HuH-7 (cell line): ENCODE measurements at places on chromosomes 2 and 18.

DNA sequence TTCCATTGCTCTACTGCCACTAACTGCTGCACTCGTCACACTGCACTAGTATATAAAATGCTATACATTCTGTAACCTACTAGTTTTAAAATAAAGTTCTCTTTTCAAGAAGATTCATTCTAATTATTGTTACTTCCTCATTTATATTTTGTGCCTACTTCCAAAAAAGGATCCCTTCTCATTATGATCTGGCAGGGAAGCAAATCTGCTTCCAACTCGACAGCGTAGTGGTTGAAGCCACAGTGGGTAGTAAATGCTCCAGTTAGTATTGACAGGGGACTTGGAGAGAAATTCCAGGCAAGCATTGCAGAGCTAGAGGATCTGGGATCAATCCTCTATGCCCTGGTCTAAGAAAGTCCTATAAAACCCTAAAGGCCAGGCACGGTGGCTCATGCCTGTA, 53.3 kb upstream of the AP1S3 start:
- DNase-seq = no peak

DNA sequence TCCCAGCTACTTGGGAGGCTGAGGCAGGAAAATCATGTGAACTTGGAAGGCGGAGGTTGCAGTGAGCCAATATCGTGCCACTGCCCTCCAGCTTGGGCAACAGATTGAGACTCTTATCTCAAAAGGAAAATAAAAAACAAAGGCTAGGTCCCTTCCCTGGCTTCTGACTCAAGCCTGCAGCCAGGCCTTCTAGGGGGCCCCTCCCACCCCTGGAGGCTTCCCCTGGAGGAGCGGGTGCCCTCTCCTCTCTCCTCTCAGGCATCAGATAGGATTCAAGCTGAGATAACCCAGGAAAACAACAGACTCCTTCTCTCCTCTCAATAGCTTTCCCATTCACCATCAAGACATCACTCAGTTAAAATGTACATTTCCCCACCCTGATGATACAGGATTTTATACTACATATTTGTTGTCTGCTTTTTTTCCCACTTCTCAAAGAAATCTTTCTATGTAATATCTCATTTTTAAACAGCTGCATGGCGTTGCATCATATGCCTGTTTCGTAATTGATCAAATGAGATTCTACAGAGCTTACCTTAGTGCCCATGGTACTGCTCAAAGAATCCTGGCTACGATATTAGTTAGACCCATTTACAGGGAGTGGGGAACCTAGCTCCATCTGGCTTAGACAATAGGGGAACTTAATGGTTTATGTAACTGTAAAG, 20.6 kb upstream of the C2orf72 start:
- no peak for DNase-seq

- DNase-seq = no peak
Measured at GRCh38 chr2:29215073-29215472, 99.9 kb downstream of the CLIP4 start.

GRCh38 chr2:18626958-18627650, 37.7 kb upstream of the NT5C1B start:
- DNase-seq = no peak

GRCh38 chr18:40863801-40864200, 1091.2 kb upstream of the PIK3C3 start:
- DNase-seq = no peak

- no peak for DNase-seq
Measured at GRCh38 chr2:9021563-9022211, 18.2 kb upstream of the MBOAT2 start.

- no peak for DNase-seq
Measured at GRCh38 chr18:24762511-24762910, 302.1 kb downstream of the HRH4 start.

- DNase-seq = no peak
Measured at GRCh38 chr2:30434708-30435107, 12.3 kb upstream of the LCLAT1 start.

GRCh38 chr18:49663899-49664890, 102.3 kb downstream of the LIPG start:
- DNase-seq = no peak

- DNase-seq = no peak
Measured at GRCh38 chr2:176678571-176678970, 409.3 kb downstream of the MTX2 start.

- DNase-seq = no peak
Measured at GRCh38 chr2:129801575-129801974, 177.9 kb upstream of the RAB6C start.

DNA sequence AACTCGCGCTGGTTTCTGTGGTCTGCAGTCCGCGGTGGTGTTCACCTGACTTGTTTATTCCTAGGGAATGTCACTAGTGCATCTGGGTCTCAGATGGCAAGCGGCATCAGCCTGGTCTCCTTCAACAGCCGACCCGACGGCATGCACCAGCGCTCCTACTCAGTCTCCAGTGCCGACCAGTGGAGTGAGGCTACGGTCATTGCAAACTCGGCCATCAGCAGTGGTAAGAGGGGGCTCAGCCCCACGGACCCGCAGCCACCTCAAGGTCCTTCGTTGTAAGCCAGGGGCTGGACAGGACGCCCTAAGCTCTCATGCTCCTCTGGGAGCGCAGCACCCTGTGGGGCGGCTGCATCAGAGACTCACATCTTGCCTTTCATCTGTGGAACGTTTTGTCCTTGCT, 237.5 kb downstream of the GBX2 start:
- no peak for DNase-seq

- DNase-seq = peak; percentile 48
Measured at GRCh38 chr2:29920130-29920577, 1.2 kb downstream of the ALK start.

- DNase-seq = no peak
Measured at GRCh38 chr2:3001615-3002560, 375.7 kb downstream of the EIPR1 start.

DNA sequence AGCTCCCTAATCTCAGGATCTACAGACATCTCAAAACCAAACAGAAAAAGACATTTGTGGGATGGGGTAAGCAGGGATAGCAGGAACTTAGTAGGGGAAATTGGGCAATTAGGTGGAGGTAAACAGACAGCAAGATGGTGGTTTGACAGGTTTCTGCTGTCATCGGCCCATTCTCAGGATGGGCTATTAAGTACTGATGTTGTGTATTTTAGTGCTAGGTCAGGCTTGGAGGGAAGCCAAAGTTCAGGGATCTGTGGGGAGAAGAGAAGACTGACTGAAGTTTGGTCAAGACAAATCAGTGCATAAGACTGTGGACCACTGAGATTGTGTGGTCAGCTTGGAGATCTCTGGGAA, 96.8 kb upstream of the THUMPD2 start:
- DNase-seq = no peak

- DNase-seq = no peak
Measured at GRCh38 chr2:113979191-113980128, 89.6 kb downstream of the ACTR3 start.

DNA sequence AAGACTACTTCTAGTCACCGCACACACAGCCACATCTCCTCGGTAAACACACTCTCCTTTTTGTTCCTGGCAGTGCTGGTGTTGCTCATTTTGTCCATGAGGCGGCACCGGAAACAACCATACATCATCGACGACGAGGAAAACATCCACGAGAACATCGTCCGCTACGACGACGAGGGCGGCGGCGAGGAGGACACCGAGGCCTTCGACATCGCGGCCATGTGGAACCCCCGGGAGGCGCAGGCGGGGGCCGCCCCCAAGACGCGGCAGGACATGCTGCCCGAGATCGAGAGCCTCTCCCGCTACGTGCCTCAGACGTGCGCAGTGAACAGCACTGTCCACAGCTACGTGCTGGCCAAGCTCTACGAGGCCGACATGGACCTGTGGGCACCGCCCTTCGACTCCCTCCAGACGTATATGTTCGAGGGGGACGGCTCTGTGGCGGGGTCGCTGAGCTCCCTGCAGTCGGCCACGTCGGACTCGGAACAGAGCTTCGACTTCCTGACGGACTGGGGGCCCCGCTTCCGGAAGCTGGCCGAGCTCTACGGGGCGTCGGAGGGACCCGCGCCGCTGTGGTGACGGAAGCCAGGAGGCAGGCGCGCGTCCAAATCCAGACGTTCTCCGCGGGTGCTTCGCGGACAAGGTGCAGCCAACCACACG, 221.0 kb downstream of the CDH20 start:
- DNase-seq = no peak

GRCh38 chr2:145199042-145199441, 679.1 kb upstream of the ZEB2 start:
- DNase-seq = no peak

DNA sequence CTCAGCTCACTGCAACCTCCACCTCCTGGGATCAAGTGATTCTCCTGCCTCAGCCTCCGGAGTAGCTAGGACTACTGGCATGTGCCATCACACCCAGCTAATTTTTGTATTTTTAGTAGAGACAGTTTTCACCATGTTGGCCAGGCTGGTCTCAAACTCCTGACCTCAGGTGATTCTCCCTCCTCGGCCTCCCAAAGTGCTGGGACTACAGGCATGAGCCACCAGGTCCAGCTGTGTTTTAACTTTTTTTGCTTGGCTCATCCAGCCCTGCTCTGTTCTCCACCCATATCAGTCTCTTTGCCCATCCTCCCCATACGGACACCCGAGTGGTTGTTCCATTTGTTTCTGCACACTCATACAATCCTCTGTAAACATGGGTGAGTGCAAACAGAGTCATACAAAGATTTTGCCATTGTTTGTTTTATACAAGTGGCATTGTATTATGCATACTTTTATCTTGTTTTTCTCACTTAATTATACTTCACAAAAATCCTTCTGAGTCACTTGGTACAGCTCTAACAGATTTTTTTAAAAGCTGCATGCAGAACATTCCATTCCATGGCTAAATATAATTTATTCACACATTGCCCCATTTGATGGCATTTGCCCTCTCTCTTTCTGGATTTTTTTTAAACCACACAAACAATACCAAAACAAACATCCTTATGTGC, 5.3 kb downstream of the APOB start:
- no peak for DNase-seq

DNA sequence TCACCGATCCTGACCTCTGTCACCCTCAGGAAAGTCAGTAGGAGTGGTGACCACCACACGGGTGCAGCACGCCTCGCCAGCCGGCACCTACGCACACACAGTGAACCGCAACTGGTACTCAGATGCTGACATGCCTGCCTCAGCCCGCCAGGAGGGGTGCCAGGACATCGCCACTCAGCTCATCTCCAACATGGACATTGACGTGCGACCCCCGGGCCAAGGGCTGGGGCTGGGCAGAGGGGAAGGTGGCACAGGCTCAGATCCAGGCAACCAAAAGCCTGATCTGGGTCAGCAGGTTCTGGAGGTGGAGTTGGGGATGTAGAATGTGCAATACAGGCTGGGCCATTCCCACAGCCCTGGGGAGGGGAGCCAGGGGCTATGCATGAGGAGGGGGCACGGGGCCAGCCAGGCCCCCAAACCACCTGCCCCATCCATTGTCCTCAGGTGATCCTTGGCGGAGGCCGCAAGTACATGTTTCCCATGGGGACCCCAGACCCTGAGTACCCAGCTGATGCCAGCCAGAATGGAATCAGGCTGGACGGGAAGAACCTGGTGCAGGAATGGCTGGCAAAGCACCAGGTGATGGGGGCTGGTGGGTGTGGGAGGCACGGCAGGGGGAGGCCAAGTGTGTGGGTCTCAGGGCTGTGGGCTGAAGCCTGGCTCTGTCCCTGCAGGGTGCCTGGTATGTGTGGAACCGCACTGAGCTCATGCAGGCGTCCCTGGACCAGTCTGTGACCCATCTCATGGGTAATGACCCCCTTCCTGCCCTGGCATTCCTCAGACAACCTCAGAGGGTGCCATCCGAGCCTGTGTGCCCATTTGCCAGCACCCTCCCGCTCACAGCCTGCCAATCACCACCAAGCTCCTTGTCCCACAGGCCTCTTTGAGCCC, 1.4 kb downstream of the ALPI start:
- no peak for DNase-seq

- no peak for DNase-seq
Measured at GRCh38 chr2:149657401-149658040, 69.9 kb upstream of the MMADHC start.

DNA sequence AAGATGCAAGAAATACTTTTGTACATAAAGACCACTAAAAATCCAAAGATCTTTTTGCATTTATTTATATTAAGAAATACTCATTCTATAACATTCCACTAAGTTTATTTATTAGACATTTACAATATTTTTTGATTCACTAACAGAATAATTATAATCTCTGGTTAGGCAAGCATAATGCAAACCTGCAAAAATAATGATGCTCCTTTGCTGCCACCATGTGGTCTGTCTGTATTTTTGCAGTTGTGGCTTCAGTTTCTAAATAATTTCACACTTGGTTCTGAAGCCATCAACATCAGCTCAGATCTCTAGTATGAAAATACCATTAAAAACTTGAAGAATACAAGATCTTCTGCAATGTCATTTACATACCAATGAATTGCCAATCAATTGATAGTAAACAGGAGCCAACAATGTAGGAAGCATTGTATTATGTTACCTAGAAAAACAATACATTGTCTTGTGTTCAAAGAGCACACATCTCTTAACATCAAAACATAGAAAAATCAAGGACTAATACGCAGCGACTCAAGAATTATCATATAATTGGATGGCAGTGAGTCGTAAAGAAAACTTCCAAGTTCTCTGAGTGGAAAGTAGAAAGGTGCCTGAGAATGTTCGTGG, 28.8 kb upstream of the WDR75 start:
- DNase-seq = peak; percentile 9

GRCh38 chr18:62426191-62426488, 96.7 kb upstream of the ZCCHC2 start:
- no peak for DNase-seq

- DNase-seq = no peak
Measured at GRCh38 chr18:58024139-58024538, 19.9 kb upstream of the NEDD4L start.

DNA sequence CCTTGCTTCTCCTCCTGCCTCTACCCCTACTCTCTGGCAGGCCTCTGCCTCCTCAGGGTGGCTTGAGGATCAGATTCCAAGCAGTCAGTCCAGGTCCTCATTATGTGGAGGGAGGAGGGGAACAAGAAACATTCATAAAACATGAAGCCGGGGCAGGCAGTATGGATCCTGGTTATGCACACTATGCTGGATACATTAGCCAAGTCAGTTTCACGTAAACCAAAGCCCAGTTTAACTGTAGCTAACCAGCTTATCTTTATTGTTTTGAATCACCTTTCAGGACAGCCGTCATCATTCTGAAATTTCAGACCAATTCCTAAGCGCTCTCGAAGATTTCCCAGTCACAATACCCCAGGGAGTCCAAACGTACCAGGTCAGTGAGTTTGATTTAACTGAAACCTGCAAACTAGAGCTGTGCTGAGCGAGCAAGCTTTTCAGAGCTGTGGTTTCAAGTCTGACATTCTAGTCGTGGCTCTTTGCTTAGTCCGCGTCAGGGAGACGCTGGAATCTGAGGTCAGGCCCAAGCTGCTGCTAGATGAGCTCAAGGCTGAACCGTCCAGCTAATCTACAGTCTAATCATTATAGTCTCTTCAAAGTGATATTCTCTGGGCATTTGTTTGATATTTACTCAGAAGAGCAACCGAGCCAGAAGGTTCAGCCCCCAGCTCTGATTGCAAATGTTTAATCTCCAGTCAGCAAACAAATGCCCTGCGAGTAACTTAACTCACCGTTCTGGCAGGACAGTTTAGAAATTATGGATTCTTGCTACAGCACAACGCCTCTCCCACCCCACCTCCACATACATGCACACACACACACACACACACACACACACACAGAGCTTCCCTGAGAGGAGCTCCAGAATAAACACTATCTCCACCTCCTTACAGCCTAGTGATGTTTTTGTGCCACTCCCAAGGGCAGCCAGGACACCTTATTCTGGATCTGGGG, 63.8 kb upstream of the BZW1 start:
- DNase-seq = peak; percentile 27
